KG1 (cell line): ENCODE measurements at places on chromosomes 12 and 14.

GRCh38 chr12:1630827-1631591, 2.0 kb downstream of the WNT5B start:
- DNase-seq = no peak

GRCh38 chr14:45251912-45252311, 1.1 kb downstream of the MIS18BP1 start:
- peak; percentile 49 for DNase-seq

GRCh38 chr14:99452968-99453367, 27.7 kb downstream of the SETD3 start:
- DNase-seq = no peak

GRCh38 chr12:104694161-104694560, 237.4 kb downstream of the CHST11 start:
- DNase-seq = no peak

GRCh38 chr14:38039496-38039895, 168.2 kb upstream of the SSTR1 start:
- no peak for DNase-seq

- no peak for DNase-seq
Measured at GRCh38 chr12:95836630-95837239, 22.0 kb upstream of the SNRPF start.

DNA sequence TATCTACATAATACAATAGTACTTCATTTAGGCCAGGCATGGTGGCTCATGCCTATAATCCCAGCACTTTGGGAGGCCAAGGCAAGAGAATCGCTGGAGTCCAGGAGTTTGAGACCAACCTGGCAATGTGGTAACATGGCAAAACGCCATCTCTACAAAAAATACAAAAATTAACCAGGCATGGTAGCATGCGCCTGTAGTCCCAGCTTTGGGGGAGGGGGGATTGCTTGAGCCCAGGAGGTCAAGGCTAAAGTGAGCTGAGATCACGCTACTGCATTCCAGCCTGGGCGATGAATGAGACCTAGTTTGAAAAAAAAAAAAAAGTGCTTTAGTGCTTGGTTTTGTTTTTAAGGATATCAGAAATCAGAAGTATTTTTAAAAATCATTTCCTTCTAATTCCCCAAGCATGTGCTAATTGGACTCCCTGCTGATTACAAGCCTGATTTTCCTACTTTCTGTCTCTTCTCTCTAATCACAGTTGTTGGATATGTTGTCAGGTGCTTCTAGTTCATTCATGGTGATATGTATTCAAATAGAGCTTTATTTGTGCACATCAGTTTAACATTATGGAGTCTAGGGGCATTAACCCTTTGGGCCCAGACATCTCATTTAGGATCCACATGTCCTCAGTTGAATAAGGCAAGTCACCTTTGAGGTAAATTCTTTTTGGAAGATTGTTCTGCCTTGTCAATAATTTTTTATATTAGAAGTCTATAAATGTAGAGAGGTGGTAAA, 7.0 kb upstream of the KRAS start:
- no peak for DNase-seq

- DNase-seq = no peak
Measured at GRCh38 chr12:109682708-109683060, 30.9 kb upstream of the FAM222A start.
